ENCODE measurements at places on chromosomes 2 and 18. TPM values are rescaled to one million over a fixed set of nuclear protein-coding genes. Genes with fewer than 3 reads are reported as not detected.

TEKT4 gene
- total RNA-seq, result not detected

LDLRAD4 gene
- not detected for total RNA-seq

DNA sequence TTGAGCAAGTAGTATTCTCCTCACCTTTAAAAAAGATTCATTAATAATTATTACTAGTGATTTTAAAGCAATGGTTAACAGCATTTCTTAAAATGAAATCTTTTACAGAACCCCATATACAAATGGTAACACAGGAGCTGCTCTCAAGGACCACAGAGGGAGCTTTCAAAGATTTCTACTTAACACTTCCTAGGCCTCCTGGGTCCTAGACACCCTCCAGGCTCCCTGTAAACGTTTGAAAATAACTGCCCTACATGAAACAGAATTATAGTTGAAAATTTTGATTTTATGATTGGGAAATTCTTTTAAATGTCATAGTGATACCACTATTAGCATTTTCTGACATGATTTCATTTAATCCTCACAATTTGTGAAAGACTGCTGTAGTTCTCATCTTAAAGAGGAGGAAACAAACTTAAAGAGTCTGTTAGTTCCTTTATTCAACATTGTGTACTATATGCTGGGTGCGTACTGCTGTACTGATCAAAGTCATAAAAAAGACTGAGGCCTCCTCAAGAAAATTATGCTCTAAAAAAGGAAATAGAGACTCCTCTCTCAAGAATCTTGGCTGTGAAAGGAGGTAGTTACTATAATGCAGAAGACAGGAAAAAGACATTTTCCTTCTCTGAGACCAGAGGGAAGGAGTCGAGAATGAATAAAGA, 10.6 kb downstream of the CUL3 start:
- no peak for DNase-seq

DNA sequence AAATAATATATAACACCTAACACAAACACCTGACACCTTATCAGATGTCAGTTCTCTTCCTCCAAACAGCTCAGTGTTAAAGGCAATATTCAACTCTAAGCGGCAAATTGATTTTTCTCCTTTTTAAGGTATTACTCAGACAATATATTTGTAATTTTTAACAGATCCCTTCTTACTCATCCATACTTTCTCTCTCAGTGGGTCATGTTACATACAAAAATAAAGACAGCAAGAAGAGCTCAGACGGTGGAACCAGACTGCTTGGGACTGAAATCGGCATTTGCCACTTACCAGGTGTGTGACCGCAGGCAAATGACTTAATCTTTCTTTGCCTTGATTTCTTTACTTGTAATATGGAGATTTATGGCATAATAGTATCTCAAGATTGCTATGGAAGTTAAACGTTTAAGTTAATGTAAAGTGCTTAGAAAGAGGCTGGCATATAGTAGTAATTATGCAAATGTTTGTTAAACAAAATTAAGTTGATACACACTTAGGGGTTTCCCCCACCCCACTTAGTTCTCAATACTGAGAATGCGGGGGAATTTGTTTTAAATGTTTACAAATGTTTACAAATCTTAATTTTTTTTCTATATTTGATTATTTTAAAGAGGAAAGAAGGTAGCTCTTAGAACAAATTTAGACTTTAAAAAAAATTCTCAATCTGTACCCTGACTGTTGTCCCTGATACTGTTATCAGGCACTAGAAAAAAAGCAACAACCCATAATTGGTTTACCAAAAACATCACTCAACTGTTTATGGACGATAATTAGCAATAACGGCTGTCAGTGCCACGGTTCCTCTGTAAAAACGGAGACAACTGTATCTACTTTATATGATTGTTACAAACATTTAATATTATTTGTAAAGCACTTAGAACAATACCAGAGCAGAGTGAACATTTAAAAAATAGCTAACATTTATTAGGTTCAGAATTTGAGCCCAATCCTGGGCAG, 25.6 kb downstream of the MAP3K2 start:
- no peak for DNase-seq

DNA sequence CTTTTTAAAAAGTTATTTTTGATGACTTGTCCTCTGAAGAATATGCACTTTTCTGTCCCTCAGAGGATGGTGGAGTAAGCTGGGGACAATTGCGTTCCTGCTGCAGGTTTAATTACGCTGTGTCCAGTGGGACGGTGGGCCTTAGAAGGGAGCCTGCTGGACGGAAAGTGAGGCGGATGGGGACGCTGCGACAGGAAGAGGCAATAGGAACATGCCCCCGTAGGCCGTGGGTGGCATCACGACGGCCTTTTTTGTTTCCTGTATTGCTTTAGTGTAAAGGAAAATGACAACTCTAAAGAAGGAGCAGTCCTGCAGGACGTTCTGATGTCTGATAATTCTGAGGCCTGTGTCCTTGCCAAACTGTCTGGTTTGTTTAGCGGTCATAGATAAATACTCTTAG, 121.6 kb downstream of the NFATC1 start:
- DNase-seq, result no peak

DNA sequence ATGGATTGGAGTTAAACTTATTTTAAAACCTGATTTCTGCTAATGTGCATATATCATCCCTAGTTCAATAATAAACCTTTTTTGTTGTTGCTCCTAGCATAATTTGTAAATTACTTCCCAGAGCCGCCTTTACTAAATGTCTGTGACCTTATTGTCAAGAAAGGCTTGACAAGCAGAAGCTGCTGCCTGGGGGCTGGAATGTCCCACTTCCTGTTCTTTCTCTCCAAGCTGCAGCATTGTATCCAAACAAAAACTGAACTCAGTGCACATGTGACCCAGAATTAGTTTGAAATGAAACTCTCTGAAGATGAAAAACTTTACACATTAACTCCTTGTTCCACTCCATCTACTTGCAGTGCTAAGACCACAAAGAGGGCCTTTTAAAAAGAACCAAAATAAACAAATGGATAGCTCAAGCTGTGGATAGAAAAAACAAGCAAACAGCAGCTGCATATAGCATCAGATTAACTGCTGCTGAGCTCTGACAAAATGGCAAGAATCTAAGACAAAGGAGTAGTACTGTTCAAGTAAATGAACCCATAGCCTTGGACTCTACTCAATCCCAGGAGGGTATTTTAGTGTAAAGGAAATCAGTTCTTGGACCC, 99.8 kb upstream of the NEUROD1 start:
- peak; percentile 94 for DNase-seq

Measured in Caki2 (cell line).